Right ventricle myocardium superior (tissue), 1 donor: ENCODE measurements at places on chromosomes 7 and 10. TPM values are rescaled to one million over a fixed set of nuclear protein-coding genes. Genes with fewer than 3 reads are reported as not detected.

The EPDR1 gene
- 49.1 TPM for total RNA-seq

The RBP4 gene
- total RNA-seq = 4.9 TPM

The CPEB3 gene
- total RNA-seq = 14.4 TPM

- no peak for DNase-seq
Measured at GRCh38 chr7:108358553-108358952, 97.7 kb downstream of the NRCAM start.

- DNase-seq = no peak
Measured at GRCh38 chr10:126243971-126244370, 144.3 kb downstream of the ADAM12 start.

DNA sequence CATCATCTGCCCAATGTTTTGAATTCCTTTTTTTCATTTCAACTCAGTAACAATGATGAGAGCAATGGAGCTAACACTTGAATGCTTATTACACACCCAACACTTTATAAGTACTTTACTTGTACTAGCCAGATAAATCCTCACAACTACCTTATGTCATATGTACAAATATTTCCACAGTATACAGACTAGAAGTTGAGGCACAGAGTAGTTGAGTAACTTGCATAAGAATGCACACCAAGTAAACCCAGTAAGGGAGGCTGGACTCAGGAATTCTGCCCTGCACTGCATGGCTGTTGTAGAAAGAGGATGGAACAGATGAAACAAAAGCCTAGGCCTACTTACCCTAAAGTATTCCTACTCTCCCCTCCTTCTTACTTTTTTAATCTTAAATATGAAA lies 15.8 kb downstream of the DPY19L1 start:
- DNase-seq = no peak

- no peak for DNase-seq
Measured at GRCh38 chr7:151690606-151691005, 170.9 kb upstream of the RHEB start.

GRCh38 chr10:56867236-56867635 lies 506.2 kb upstream of the ZWINT start:
- no peak for DNase-seq

- DNase-seq = no peak
Measured at GRCh38 chr10:132306343-132306685, 1.4 kb downstream of the STK32C start.

DNA sequence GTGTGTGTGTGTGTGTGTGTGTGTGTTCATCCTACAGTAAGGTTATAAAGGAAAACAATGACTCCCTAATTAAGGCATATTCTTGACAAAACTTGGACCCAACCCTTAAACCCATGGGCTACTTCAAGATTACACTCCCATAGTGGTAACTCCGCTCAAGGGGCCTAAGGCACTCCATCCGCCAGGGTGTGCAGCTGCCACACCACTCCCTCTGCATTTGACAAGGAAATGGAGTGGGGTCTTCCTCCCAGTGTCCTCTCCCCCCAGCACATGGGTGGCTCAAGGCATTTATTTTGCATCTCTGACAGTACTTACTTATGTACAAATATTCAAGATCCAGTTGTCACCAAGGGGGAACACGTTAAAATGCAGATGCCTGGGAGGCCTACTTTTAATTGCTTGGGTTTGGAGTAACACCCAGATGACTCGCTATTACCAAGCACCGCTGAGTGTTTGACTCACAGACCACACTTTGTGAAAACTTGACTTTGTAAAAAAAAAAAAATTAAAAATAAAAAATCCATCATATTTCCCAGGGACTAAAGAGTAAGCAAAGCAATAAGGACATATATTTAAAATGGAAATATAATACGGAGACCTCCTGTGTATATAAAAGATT lies 53.0 kb upstream of the AGR3 start:
- no peak for DNase-seq
